ENCODE measurements at places on chromosomes 11 and 22.

DNA sequence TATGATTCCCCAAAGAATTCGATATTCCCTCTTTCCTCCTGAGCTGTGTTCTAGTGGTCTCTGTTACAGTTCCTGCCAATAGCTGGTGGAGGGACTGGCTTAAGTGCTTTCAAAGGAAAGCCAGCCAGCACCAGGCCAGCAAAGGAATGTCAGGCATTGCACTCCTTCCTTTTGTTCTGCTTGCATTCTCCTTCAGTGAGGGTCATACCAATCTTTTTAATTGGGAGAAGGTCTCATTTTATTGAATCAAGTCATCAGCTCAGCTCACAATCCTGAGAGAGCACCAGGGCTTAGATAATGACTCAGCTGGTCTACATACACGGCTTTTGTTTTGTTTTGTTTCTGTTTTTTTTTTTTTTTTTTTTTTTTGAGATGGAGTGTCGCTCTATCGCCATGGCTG is 222.9 kb downstream of the NAV2 start:
- no peak for DNase-seq

DNA sequence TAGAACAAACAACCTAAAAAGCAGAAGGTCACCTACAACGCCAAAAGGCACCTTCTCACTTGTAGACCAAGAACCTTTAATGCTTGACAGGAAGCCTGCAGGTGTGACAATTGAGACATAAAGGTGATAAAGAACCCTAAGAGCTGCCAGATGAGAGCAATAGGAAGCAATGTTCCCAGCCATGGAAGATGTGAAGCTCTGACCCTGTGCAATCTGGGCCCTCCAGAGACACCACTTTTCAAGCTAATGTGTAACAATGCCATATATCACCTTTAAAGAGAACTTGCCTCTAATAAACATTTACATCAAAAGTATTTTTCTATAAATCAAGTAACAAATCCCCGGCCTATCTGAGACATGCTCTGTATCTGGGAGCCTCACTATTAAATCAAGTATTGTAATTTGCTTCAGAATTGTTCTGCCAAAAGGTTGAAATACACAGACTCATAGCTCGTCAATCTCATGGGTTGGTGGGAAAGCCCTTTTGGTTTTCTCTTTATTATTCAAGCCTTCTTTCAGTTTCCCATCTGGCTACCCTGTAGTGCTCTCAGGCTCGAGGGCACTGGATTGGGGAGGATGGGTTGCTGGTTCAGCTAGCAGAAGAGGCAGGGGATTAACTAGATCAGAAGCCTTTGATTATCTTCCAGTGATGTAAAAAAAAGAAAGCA is 368.9 kb downstream of the BUD13 start:
- DNase-seq = no peak

- DNase-seq = no peak
Observed at GRCh38 chr11:91686700-91687099, 537.9 kb upstream of the FAT3 start.

DNA sequence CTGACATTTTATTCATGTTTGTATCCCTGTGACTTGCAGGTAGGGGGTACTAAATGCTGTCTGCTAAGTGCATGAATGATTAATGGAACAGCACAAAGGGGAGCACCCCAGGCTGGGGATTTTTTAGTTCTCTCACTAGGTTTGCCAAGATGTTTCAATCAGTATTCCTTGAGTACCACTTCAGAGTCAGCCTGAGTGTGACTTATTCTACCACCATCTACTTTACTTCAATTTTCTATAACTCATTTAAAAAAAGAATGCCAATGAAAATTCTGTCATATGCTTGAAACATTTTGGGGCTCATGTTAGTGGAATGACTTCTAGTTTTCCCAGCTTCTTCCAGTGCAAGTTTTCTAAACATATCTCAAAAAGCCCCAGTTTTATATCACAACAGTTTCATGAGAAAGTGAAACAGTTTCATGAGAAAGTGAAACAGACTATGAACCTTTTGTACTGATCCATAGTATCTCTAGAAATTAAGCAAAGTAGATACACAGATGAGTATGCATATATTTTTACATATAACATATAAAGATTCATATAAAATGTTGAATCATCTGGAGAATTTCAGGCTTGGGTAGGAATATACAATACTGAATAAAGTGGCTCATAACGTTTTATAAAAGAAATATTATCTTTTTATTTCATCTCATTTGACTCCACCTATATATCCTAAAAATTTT is 252.4 kb downstream of the GRM5 start:
- no peak for DNase-seq

- no peak for DNase-seq
Observed at GRCh38 chr11:11290354-11290753, 62.7 kb downstream of the CSNK2A3 start.

Data from liver (tissue), 10 donors.